HCT116 (cell line): ENCODE measurements at places on chromosomes 16 and 17. TPM values are rescaled to one million over a fixed set of nuclear protein-coding genes. Genes with fewer than 3 reads are reported as not detected.

DNA sequence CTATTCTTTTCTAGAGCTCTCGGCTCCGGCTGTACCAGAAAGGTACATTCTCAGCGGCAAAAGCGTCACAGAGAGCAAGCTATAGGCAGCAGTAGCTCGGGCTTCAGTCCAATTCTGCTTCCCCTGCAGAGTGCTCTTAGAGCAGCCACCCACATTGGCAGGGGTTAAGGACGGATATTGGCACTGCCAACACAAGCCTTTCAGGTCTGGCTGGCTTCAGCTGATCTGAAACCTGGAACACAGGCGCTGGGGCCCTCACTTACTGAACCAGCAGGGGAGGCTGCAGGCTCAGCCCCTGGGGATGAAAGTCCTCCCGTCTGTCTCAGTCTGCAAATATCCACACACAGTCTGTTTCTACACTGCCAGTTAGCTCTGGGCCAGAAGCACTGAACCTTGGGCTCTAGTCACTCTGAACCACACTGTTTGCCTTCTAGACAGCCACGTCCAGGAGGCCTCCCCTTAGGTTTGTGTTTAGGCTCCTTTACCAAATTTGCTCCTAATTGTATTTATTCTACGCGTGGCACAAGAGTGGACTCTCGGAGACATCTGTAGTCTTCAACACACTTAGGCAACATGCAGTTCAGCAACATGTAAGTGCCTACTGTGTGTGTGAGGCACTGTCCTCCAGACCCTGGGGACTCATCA, 40.1 kb downstream of the HIC1 start:
- DNase-seq = no peak

GRCh38 chr17:17778308-17779014, 58.3 kb downstream of the SREBF1 start:
- no peak for DNase-seq

- DNase-seq = no peak
These were observed 348.9 kb upstream of the DYNLRB2 start for GRCh38 chr16:80191928-80192327.

GRCh38 chr16:8648877-8649276, 25.5 kb upstream of the ABAT start:
- no peak for DNase-seq

The CEMP1 gene
- 0.32 TPM for total RNA-seq

The ABCC6 gene
- total RNA-seq = 2.7 TPM

The NEURL4 gene
- 56.9 TPM for total RNA-seq

DNA sequence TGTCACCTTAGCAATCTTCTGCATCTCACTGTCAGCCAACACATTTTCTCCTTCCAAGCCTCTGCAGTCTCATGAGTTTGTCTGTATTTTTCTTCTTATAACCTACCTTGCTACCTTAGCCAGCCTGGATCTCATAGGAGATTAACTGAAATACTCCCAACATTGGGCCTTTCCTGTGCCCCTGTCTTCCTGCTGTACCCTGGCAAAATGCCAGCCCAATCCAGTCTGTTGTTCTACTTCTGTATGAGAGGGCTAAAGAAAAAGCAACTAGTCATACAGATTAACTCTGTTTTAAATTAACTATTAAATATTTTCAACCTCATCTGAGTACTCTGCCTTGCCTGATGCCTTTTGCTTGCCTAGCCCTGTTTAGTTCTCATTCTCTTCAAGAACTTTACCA, 18.4 kb downstream of the GOSR1 start:
- DNase-seq = no peak

DNA sequence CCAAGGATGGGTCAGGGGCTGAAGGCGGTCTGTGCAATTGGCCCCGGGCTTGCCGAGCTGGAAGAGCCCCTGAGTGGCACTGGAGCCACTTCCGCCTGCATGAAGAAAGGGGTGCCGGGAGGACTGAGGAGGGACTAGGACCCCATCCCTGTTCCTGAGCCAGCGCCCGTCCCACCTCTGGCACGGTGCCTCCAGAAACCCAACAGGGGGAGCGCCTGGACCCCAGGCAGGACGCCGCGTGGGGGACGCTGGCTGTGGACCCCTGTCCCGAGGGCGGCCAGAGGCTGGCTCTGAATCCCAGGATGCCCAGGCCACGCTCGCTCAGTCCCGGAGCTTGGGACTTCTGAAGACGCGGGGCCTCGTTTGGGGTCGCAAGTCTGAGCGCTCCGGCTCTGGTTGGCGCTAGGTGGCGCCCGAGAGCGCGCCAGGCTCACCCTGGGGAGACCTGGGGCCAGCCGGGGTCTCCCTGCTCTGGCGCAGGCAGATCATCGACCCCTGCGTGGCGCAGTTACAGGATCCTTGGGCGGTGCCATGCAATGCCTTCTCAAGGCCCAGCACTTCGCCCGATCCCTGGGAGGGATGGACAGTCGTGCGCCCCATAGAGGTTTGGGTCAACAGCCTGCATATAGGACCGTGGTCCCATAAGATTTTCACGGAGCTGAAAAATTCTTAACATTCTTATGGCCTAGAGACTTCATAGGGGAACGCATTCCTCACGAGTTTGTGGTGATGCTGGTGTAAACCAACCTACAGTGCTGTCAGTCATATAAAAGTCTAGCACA, 58.5 kb upstream of the CREBBP start:
- no peak for DNase-seq

DNA sequence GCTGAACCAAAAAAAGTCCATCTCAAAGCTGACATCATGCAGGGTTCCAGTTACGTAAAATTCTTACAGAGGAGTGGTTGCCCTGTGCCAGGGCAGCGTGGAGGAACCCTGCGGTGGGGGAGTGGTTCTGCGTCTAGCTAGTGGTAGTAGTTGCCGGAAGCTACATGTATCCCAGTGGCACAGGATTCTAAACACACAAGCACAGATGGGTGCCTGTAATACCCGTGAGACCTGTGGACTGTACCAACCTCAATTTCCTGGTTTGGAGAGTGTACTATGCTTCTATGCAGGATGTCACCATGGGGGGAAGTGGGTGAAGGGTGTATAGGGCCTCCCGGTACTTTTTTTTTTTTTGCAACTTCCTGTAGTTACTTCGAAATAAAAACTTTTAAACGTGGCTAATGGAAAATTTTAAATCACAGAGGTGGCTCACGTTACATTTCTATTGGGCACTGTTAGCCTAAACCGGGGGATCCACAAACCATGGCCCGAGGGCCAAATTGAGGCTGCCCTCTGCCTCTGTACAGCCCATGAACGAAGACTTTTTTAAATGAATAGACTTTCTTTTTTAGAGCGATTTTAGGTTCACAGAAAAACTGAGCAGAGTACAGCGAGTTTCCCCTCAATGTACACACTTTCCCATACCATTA, 38.5 kb downstream of the TBC1D16 start:
- DNase-seq = no peak

GRCh38 chr17:70499067-70499786, 329.9 kb downstream of the KCNJ2 start:
- no peak for DNase-seq

The TBC1D3E gene
- total RNA-seq = not detected

DNA sequence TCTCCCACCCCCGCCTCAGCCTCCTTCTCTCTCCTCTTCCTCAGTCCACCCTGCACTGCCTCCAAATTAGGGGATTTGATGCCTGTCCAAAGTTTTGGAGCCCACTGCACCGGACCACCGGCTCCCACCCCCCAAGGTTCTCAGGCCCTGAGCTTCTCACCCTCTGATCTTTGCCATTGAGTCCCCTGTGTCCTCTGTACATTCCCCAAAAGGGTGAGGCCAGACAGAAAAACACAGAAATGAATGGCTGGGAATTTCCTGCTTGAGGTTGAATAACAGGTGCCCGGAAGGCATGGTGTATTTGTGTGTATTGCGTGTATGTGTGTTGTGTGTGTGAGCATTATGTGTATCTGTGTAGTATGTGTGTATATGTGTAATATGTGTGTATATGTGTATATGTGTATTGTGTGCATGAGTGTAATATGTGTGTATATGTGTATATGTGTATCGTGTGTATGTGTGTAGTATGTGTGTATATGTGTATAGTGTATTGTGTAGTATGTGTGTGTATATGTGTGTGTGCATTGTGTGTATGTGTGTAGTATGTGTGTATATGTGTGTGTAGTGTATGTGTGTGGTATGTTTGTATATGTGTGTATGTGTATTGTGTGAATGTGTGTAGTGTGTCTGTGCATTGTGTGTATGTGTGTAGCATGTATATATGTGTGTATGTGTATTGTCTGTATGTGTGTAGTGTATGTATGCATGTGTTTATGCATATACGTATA, 16.0 kb upstream of the CCL17 start:
- no peak for DNase-seq

GRCh38 chr16:81616321-81617020, 162.6 kb upstream of the PLCG2 start:
- no peak for DNase-seq

- no peak for DNase-seq
These were observed 36.4 kb downstream of the MYH13 start for GRCh38 chr17:10336393-10336792.

GRCh38 chr17:27905447-27906225, 12.5 kb upstream of the LYRM9 start:
- no peak for DNase-seq

The FDXR gene
- 98.8 TPM for total RNA-seq

- DNase-seq = no peak
These were observed 86.0 kb downstream of the AIPL1 start for GRCh38 chr17:6348891-6349290.

DNA sequence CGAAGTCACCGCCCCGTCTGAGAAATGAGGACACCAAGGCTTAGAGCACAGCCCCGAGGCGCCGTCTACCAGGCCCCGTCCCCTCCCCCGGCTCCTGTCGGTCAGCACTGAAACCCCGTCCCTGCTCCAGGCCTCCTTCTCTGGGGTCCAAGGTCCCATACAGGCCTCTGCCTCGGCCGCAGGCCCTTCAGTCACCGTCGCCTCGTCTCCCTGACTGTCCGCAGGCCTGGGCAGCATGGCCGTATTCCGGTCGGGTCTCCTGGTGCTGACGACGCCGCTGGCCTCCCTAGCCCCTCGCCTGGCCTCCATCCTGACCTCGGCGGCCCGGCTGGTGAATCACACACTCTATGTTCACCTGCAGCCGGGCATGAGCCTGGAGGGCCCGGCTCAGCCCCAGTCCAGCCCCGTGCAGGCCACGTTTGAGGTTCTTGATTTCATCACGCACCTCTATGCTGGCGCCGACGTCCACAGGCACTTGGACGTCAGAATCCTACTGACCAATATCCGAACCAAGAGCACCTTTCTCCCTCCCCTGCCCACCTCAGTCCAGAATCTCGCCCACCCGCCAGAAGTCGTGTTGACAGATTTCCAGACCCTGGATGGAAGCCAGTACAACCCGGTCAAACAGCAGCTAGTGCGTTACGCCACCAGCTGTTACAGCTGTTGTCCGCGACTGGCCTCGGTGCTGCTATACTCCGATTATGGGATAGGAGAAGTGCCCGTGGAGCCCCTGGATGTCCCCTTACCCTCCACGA, 617 bp downstream of the COASY start:
- DNase-seq = no peak

DNA sequence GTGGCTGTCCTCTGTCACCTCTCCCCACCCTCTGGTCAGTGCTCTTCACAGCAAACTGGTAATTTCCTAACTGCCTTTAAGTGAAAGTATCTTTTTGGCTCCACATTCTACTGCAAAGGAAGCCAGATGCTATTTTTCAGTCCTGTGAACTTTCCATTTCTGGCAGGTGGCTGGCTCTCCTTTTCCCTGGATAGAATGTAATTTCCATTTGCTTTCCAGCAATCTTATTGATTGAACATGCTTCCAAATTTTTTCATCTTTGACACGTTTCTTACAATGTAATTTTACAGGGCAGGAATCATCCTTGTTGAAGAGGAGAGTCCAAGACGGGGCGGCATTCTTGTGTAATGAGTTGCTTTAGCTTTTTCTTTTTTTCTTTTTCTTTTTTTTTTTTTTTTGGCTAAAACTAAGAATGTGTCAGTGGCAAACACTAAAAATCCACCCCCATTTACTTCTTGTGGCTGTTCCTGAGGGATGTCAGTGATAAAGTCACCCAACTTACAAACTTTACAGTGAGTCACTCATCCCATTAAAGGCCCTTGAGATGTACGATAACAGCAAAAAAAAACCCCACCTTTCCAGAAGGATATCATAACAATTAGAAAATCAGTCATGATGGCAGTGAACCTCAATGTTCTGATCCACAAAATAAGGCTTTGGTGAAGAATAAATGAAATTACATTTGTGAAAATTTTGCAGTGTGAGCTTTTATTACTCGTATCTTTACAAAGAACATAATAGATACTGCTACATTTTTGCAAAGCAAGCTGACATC, 29.4 kb upstream of the PRKCA start:
- DNase-seq = no peak

GRCh38 chr17:79728908-79729471, 1.8 kb upstream of the ENPP7 start:
- DNase-seq = no peak

GRCh38 chr16:1158456-1159324, 5.8 kb downstream of the CACNA1H start:
- no peak for DNase-seq

- DNase-seq = no peak
These were observed 3.4 kb downstream of the FAM222B start for GRCh38 chr17:28839221-28839620.

DNA sequence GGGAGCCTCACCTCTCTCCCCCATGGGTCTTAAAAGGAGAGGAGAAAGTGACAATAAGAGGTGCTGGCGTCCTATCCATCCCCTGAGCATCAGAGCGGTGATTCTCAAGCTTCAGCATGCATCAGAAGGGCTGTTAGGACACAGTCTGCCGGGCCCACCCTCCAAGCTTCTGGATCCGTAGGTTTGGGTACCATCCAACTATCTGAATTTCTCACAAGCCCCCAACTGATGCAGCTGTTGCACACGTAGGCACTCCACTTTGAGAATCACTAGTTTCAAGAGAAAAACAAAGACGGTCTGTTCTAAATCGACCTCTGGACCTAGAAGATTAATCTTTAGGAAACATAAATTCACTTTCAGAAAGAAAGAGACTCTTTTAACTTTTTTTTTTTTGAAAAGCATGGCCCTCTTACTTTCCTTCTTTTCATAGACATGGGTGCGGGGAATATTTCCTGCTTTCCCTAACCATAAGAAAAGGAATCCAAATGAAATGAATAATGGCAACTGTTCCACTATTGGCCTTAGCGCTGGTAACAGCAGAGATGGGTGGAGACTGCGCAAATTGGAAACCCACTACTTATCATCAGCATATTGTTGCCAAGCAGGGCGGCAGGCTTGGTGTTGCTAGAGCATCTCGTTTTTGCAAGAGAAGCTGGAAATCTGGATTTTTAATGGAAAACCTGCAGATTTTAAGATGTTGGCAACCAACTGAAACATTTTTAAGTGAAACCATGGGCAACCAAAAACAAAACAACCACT, 144.4 kb downstream of the GAS7 start:
- DNase-seq = no peak

- no peak for DNase-seq
These were observed 2.5 kb downstream of the VASN start for GRCh38 chr16:4373909-4374742.
